ENCODE measurements at places on chromosomes 2 and 18. TPM values are rescaled to one million over a fixed set of nuclear protein-coding genes. Genes with fewer than 3 reads are reported as not detected.

CERKL gene
- 2.2 TPM for total RNA-seq

- peak; percentile 9 for DNase-seq
Observed at GRCh38 chr2:189542145-189542882, 38.3 kb downstream of the SLC40A1 start.

- DNase-seq = peak; percentile 74
Observed at GRCh38 chr18:8153887-8154583, 455.2 kb upstream of the RAB12 start.

- DNase-seq = no peak
Observed at GRCh38 chr2:195572895-195573683, 83.9 kb upstream of the SLC39A10 start.

GRCh38 chr2:135409436-135409835 is 121.6 kb downstream of the ZRANB3 start:
- DNase-seq = no peak

- no peak for DNase-seq
Observed at GRCh38 chr2:215423928-215424540, 11.8 kb downstream of the FN1 start.

GRCh38 chr18:24396082-24396633 is 1.5 kb downstream of the OSBPL1A start:
- no peak for DNase-seq

DNA sequence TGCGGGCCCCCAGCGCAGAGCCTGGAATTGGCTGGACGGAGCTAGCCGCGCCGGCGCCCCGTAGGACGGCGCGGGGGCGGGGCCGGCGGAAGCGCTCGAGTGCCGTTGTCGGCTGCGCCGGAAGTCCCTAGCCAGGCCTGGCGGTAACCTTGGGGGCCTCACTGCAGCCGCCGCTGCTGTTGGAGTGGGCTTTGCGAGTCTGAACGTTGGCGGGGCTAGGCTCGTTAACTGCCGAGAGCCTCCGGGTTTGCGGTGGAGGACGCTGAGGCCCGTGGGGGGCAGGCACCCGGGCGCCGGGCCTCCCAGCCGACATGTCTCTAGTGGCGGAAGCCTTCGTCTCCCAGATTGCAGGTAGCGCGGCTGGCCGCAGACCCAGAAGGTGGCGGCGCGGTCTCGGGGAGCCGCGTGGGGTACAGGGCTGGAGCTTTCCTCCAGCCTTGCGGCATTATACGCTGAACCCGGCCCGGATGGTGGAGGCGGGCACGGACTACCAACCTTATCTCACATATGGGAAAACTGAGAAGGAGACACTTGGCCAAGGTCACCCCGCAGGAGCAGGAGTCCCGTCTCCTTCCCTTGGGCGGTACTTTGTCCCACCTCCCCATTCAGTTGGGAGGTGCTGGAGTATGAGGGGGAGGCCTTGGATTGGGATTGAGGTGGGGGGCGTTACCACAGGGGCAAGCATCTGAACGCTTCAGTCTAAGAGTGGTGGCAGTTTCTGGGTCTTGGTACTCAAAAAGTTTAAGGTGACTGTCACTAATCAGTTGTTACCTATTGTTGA is at the start of gene MTX2:
TSS of gene MTX2 (plus strand) at position 124 of the 781 bp plus-strand sequence. CDS start at position 312, 188 bp downstream.
- peak; percentile 63 for DNase-seq

GRCh38 chr2:232757905-232758304 is 18.5 kb downstream of the KCNJ13 start:
- no peak for DNase-seq

DNA sequence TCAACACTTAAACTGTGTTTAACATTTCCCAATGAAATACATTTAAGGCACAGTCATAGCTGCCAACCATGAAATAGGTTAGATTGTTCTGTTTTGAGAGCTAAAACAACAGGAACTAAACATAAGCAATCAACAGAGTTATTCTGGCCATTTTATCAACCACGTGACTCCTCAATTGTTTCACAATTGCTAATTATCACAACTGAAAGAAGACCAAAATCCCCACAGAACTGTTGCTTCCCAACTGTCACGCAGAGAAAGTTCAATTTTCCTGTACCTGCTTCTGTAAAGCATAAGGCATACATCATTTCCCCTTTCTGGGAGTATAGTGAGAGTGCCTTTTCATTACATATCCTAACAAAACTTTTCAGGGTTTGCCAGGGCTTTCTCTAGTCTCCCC is 248.6 kb downstream of the EPHA4 start:
- DNase-seq = no peak

DNA sequence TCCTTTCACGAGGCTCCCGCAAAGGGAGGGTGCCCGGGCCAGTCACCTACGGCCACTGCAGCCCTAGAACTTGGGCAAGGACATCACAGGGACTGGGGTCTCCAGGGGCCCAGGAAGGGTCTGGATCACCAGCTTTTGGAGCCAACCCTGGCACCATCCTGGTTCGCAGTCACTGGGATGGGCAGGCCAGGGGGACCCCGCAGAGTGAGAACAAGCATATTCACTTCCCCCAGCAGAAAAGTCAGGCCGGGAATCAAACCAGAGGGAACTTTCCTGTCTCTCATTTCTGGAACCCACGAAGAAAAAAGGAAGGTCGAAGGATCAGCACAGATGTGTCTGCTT is 15.4 kb downstream of the SMAD7 start:
- DNase-seq = no peak

DNA sequence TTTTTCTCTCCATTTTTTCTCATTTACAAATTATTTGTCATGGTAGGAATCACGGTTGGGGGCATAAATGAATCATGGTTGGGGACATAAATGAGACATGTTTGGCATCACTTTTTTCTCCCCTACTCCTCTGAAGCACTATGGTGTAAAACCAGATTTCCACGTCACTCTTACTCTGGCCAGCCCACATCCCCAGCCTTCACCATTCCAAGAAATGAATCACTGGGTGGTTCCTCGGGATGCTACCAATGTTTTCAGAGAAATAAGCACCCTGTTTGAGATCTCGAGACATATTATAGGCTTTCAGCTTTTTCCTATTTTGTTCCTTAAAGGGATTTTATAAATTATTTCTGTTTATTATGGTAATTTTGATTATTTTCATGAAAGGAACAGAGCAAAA is 155.0 kb upstream of the SLC8A1 start:
- peak; percentile 38 for DNase-seq

SLC9A4 gene
- total RNA-seq = not detected

ACOXL gene
- total RNA-seq = not detected

DNA sequence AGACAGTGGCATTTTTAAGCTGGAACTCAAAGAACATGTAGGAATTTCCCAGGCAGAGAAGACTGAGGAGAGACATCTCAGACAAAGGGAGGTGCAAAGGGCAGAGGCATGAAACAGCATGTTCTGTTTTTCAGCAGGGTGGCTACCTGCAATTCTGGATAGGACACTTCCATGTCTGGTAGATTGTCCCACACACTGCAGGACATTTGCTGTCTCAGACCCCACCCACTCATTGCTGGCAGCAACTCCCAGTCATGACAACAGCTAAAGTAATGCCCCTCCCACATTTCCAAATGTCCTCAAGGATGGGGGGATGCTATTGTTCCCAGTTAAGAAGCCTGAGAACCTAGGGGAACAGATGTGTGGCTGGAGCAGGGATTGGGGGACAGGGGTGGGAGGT is 40.8 kb downstream of the ANKRD44 start:
- no peak for DNase-seq

GRCh38 chr18:58044370-58045241 is 580 bp downstream of the NEDD4L start:
- DNase-seq = peak; percentile 66

DNA sequence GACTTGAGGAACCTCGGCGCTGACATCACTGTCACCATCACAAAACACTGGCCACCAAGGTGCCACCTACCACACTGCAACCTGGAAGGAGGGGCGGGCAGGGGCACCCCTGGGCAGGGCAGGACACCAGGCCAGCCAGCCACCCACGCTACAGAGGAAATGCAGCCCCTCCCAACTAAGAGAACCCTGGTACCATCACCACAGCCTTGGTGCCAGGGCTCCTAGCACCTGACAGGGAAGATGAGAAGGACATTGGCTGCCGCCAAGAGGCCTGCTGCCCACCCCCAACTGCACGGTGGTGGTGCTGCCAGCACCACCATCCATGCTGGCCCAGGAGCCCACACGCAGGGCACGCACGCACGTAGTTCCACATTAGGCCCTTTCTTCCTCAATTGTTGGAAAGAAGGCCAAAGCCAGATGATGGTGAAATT is 88.7 kb downstream of the HDAC4 start:
- no peak for DNase-seq

GRCh38 chr2:43266711-43267111 is 40.3 kb upstream of the ZFP36L2 start:
- no peak for DNase-seq

GRCh38 chr18:44411262-44411905 is 269.3 kb upstream of the SETBP1 start:
- peak; percentile 9 for DNase-seq

DNA sequence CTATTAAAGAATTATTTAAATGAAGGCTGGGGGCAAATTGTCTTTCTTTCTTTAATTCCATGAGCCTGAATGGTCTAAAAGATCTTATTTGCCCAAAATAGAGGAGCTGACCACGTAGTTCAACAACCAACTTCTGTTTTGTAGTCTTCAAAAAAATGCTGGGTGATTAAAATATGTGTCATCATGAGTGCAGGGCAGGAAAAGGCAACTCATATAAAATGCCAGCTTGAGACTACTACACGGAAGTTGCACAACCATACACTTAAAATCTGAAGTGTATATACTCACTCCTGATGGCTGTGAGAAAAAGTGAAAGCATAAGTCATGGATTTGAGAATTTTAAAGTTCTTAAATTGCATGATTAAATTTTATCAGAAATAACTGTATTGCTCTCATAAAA is 210.9 kb downstream of the DYM start:
- DNase-seq = peak; percentile 85

DNA sequence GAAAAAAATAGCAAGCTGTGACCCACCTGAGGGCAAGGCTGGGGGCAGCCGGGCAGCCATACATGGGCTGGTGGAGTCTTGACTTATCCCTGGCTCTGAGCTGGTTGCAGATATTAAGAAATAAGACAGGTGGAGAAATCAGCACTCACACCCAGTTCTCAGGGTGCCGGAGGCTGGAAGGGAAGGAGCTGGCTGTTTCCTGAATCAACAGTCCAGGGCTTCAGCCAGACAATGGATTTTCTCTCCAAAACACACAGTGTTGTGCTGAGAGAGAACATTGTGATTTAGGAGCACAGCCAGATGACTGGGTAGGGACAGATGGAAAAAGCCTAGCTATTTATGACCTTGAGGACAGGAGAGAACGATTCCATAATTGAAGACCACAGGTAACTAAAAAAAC is 208.8 kb downstream of the LDLRAD4 start:
- DNase-seq = no peak

ICA1L gene
- 1.1 TPM for total RNA-seq

- DNase-seq = no peak
Observed at GRCh38 chr2:223228871-223229270, 176.9 kb downstream of the KCNE4 start.

WDSUB1 gene
- total RNA-seq = 7.8 TPM

GRCh38 chr2:8475349-8476031 is 206.4 kb upstream of the ID2 start:
- DNase-seq = no peak

DNA sequence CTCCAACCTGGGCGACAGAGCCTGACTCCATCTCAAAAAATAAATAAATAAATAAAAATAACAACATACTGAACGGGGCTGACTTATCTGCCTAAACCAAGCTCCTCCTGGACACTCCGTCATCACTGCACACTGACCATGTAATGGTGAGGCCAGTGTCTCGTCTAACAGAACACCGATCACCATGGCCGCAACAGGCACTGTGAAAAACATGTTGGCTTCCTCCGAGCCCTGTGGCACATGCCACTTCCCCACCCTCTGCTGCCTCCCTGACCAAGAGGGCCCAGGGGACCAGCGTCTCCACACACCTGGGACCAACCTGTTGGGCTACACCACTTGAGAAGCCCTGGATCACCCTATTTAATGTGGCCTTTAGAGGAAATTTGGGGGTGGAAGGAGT is 33.9 kb downstream of the ZNF516 start:
- no peak for DNase-seq

Data from M059J (cell line).